Upper lobe of right lung (tissue), 1 donor: ENCODE measurements at places on chromosomes 7 and 10. TPM values are rescaled to one million over a fixed set of nuclear protein-coding genes. Genes with fewer than 3 reads are reported as not detected.

- no peak for DNase-seq
These were observed 4.0 kb downstream of the TUBAL3 start for GRCh38 chr10:5400468-5401240.

GRCh38 chr7:96311967-96312366 lies 9.9 kb downstream of the SLC25A13 start:
- no peak for DNase-seq

DNA sequence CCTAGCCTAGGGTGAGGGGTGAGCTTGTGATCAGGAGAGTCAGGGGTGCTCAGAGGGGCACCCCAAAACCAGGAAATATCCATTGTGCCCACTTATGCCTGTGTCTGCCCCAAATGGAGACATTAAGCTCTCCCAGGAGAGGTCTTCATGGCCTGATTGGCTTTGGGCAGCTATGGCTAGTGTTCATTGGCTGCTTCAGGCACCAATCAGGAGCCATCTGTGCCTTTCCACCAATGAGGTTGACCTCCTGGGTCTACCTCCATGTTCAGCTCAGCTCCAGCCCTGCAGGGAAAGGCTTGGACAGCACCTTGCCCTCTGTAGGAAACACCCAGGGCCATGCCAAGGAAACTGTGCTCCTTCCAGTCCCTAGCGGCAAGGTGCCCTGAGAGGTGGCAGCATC lies 23.9 kb upstream of the HSPB1 start:
- no peak for DNase-seq

- no peak for DNase-seq
These were observed 58.4 kb upstream of the MACROH2A2 start for GRCh38 chr10:69994262-69994661.

- no peak for DNase-seq
These were observed 36.0 kb downstream of the SFMBT2 start for GRCh38 chr10:7374795-7375194.

TRUB1 gene
- 11.3 TPM for total RNA-seq

LRRTM3 gene
- not detected for total RNA-seq

CASTOR2 gene
- total RNA-seq = 11.9 TPM

XRCC2 gene
- total RNA-seq = 0.46 TPM

- DNase-seq = no peak
These were observed 26.2 kb downstream of the ANTXRL start for GRCh38 chr10:46312953-46313352.

DNA sequence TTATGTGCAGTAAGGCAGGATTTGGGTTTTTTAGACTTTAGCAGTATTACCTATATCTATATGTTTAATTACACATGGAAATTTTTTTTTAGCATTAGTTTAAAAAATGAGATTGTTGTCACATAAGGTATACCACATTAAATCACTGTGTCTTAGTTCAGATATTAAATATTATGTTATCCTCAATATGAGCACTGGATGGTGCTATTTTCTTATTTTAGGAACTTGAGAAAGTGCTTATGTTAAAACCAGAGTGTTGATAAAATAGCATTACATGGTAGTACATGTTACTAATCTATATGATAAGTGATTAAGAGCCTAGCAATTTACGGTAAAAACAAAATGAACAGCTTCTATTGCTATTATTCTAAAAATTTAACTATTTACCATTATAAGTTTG lies 28.8 kb downstream of the MIOS start:
- no peak for DNase-seq

SPDYE11 gene
- total RNA-seq = not detected

DNA sequence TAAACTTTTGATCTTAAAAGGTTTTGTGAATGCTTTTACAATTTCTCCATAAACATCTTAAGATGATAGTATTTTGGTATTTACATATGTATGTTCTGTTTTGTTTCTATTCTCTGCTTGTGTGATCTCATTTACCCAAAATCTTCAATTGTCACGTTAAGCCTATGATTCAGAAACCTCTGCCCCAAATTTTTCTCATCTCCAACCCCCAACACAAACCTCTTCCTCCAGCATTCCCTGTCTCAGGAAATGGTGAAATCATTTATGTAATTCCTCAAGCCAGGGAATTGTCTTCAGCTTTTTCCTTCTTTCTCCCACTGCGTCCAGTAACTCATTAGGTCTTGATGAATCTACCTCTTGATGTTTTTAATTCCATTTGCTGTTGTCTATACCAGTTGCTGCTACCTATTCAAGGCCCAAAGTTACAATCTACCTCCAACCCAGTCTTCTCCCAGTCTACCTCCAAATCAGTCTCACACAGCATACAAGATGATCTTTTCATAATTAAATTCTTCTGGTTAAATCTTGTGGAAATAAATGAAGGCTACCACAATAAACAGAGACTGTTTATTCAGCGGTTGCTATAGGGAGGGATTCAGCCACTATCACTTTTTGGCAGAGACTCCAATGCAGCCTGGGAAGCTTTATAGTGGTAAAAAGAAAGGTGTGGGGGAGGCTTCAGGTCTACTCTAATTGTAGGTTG lies 5.8 kb downstream of the CFAP69 start:
- no peak for DNase-seq

LBX1 gene
- not detected for total RNA-seq

DNA sequence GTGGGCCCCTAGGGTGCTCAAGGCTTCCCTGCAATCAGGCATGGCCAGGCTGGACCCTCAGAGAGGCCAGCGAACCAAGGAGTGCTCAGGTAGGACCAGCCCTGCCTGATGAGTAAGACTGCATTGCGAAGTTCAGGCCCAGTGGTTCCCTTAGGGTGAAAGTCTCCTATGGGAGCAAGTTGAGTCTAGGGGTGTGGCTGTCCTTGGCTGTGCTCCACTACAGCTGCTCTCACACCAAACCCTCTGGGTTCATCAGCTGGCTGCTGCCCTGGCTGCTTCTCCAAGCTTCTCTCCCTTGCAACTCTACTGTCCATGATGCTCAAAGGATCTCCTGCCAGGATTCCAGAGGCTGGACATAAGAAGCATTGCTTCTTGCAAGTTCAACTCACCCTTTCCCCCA lies 18.7 kb downstream of the FAM25A start:
- DNase-seq = no peak

DNA sequence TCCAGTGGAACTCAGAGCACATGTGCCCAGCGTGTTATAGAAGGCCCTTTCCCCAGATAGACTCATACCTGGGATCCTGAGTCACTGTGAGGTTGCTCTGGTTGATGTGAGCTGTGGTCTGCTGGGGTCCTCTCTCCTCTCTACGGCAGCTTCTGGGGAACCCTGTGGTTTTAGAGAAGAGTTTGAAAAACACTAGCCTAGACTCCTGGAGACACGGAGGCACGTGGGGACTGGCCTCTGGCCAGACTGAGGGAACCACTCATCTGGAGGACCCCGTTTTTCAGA lies 10.3 kb downstream of the ZNF775 start:
- no peak for DNase-seq

CLEC5A gene
- 10.6 TPM for total RNA-seq

DNA sequence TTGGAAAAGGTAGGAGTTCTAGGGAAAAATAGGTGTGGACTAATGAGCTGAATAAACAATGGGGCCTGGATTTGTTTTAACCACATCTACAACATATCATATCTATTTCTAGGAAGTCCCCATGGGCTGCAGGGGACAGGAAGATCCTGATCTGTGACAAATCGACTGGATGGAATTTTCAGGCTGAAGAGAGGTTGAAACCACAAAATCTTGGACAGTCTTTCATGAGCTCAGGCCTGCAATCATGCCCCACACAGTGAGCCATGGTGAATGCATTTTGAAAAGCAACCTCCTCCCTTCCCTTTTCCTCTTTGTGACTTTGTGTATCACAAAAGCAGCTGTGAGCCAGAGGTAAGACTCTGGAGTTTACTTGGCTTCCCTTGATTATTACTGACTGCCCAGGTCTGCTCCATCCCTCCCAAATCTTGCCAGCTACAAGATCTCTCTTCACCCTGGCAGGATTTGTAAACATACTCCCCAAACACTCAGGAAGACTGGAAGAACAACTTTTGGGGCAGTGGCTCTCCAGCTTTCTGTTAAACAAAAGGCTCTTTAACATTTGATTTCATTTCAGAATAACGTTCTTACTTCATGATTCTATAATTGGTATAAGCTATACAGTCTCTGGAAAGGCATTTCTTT lies 66.4 kb downstream of the ASAH2B start:
- DNase-seq = no peak

- no peak for DNase-seq
These were observed 66.2 kb upstream of the RHEB start for GRCh38 chr7:151585744-151586393.

GRCh38 chr7:42080841-42081586 lies 156.0 kb downstream of the GLI3 start:
- no peak for DNase-seq

DNA sequence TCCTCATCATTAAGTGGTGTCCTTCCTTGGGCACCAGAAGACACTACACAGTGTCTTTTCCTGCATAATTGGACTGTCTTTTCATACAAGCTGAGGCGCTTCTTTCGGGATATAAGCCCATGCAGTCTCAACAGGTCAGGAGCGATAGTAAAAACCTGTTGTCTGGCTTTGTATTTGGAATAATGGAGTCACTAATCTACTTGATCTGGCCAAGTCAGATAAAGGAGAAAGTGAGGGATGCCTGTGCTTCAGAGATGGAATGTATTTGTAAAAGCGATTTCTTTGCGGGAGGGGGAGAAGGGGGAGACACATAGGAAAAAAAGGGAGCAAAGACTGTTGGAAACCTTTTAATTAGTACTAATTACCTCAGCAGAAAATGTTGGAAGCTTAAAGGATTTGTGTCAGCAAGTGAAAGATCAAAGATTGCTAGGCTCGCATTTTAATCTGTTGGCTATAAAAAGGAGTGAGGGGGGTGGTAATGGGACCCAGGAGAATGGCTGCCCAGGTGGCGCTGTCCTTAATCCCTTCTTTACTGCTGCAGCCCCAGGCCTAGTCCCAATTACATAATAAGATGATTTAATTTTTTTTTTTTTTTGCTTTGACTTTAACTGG lies 581.4 kb downstream of the LRMDA start:
- DNase-seq = no peak

MALRD1 gene
- total RNA-seq = 7.0 TPM

CCDC6 gene
- 55.7 TPM for total RNA-seq

- no peak for DNase-seq
These were observed 29.6 kb downstream of the ANKRD16 start for GRCh38 chr10:5860066-5860465.

C10orf62 gene
- not detected for total RNA-seq

CALML3 gene
- not detected for total RNA-seq

GRCh38 chr7:152340161-152340560 lies 95.6 kb downstream of the KMT2C start:
- no peak for DNase-seq
